Motor neuron (in vitro differentiated cells): ENCODE measurements at places on chromosomes 13 and 19.

DNA sequence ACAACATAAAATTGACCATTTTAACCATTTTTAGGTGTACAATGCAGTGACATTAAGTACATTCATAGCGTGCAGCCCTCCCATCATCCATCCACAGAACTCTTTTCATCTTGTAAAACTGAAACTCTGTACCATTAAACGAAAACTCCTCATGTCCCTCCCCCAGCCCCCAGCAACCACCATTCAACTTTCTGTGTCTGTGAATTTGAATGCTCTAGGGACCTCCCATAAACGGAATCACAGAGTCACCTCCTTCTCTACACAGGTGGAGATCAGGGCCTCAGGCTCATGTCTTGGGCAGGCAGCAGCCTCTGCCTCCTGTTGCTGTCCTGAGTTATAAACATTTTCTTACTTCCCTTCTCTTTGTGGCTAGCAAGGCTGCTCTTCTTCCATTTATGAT lies 7.3 kb upstream of the CCNE1 start:
- no peak for ATAC-seq

DNA sequence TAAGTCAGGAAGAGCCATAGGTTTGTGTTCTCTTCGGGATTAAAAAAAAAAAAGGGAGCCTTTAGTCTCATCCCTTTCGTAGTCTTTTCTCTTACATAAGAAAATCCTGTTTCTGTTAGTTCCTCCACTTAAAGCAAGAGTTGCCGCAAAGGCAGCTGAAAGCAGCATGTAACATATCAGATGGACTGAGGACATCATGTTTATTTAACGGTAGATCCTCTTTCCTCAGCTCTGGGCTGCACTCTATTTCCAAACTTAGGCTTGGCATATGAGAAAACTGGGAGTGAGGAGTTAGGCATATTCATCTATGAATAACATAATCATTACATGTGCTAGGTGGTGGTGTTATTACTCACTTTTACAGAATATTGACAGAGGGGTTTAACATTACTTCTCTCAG lies 391.2 kb downstream of the KLF12 start:
- no peak for ATAC-seq

GRCh38 chr19:12913851-12914690 lies 5.0 kb downstream of the SYCE2 start:
- ATAC-seq = no peak

GRCh38 chr13:49494645-49495044 lies 1.1 kb upstream of the PHF11 start:
- ATAC-seq = no peak

DNA sequence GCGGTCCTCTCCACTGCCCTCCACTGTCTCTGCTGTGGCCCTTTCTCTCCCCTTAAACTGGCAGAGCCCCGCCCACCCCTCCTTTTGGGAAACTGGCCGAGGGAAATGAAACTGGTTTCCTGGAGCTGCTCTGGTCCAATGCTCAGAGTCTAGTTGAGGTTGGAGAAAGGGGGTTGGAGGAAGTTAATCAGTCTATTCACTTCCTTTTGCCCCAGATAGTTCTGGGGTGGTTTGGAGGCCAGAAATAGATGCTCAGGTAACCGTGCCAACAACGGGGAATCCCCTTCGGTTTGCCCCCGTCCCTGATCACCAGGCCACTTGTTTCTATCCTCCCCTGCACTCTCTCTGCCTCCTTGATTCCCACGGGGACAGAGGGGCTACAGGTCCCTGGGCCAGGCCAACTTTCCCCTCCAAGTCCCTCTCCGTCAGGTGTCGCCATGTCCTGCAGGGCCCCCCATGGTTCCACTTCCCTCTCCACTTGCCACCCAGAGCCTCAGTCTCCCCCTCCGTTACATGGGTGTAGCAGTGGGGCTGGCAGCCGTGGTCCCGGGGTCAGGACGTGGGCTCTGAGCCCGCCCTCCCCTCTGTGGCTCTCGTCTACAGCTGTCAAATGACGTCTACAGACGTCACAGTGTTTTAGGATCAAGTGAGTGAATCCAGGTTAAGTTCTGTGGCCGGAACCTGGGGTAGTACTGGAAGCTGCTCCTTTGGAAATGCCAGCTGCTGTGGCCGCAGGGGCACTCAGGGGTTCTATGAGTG lies at the start of gene IL4I1:
TSS of gene IL4I1 (minus strand) at position 25 of the 759 bp plus-strand sequence. CDS start 727 bp downstream, outside the sequence.
- ATAC-seq = peak; percentile 1

DNA sequence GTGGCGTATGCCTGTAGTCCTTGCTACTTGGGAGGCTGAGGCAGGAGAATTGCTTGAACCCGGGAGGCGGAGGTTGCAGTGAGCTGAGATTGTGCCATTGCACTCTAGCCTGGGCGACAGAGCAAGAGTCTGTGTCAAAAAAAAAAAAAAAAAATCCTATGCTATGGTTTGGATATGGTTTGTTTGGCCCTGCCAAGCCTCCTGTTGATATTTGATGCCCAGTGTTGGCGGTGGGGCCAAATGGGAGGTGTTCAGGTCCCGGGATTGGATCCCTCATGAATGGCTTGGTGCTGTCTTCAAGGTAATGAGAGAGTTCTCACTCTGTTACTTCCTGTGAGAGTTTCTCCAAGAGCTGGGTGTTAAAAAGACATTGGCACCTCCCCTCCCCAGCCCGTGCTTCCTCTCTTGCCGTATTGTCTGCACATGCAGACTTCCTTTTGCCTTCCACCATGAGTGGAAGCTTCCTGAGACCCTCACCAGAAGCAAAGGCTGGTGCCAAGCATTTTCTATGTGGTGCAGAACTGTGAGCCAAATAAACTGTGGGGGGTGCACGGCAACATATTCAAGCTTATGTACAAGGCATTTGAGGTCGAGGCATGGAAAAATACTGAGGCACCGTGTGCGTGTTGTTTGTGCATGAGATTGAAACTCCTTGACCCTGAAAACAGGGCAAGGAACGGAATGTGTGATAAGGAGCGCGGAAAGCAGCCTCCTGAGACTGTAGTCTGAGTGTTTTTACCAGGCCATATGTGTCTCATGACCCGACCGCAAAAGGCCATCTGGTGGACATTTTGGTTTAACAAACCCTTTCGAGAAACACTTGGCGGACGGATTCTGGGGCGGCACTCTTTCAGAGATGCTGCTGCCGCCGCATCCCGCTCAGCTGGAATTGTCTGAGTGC lies 7.3 kb downstream of the SIGLEC9 start:
- peak; percentile 76 for ATAC-seq

DNA sequence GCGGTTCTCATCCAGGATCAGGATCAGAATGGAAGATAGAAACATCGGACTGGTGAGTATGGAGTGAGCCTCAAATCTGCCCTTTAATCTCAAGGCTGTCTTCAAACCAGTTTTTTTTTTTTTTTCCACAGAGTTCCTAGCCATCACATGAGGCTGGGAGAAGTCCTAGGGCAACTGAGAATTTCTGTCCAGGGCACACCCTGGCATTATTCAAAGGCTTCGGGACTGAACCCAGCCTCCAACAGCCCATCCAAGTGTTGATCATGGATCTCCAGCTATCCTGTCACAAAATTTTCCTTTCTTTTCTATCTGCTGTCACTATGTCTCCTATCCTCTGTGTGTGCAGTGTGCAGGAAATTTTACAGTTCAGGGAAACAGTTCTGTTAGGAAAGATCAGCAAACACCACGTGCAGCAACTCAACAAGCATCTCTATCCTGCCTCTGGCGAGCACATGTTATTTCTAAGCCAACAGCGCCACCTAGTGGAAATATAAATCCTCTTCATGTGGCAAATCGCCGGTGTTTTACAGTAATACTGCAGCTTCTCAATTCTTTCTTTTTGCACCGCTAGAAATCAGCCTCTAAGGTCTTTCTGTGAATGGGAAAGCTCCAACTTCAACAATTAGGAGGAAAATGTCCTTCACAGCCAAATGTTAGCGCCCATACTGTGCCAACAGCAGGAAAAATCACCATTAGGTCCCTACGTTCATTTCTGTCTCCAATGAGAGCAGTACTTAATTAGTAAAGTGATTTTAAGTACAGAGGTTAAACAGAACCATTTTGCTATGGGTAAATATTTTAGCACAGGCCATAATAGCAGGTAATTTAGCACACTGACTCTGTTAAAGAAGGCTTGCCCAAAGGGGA lies 21.4 kb upstream of the ZNF181 start:
- ATAC-seq = peak; percentile 95

GRCh38 chr13:52003541-52003940 lies 7.7 kb downstream of the ATP7B start:
- ATAC-seq = no peak

- no peak for ATAC-seq
Measured at GRCh38 chr13:20130652-20131051, 30.2 kb downstream of the GJA3 start.

GRCh38 chr19:58328999-58329398 lies 2.2 kb downstream of the ZSCAN22 start:
- ATAC-seq = no peak

DNA sequence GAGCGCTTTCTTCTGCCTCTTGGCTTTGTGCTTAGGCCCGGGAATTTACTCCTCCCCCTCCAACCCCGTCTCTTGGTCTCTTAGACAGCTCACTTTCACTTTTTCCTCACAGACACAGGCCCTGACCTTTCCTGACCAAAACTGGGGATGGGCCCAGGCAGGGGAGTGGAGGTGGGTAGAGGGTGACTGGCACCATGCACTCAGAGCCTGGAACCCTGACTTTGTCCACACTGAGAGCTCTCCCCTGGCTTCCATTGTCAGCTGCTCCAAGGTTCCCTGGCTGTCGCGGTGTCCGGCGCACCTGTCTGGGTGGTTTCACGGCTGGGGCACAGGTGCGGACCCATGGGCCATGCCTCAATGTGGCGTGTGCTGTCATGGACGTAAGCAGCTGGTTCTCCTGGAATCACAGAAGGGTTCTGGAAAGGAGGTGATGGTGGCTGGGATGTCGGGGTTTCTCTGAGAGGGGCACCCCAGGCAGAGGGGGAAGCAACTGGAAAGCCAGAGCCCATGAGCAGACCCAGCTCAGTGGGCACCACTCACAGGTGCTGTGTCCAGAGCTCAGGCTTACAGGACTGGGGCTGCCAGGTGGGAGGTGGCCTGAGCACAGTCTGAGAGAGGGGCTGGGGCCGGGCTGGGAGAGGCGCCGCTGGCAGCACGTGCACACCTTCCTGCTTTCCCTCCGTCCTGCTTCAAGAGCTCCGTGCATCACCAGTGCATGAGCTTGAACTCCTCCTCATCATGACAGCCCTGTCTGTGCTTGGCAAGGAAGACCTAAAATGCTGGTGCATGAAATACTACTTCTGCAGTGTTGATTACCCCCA lies 28.0 kb upstream of the C1QTNF9 start:
- ATAC-seq = no peak

GRCh38 chr13:48192411-48192935 lies 40.5 kb upstream of the ITM2B start:
- ATAC-seq = no peak

- no peak for ATAC-seq
Measured at GRCh38 chr19:16470541-16470910, 1.2 kb downstream of the EPS15L1 start.

DNA sequence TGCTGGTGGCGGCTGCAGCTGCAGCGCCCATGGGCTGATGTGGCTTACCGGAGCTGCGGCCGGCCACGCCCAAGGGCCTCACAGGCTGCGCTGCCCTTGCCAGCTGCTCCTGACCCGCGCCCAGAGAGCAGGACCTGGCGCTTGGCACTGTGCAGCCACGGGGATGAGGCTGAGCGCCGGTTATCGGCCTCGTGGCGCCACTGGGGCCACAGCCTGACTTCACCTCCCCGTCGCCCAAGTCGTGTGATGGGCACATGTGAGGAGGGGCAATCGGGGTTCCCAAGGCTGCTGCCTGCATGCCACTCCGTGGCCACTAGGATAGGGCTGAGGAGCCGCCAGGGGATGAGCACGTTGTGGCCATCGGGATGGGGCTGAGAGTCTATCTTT lies 77.2 kb upstream of the PABPC3 start:
- no peak for ATAC-seq

DNA sequence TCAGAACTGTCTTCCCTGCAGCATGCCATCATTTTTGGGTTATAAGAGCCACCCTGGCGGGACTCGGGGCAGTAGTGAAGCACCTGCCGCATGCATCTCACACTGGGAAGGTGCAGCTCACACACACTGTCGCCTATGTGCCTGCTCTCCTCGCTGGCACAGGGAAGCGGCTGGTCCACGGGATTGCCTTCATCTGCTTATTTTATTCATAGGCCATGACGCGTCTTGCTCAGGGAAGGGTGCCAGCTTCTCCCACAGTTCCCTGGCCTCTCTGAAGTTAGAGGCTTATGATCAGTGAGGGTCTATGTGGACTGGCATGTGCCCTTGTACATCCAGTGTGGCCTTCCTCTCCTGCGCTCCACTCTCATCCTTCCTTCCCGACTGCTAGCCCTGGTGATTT lies 150.0 kb downstream of the KLF12 start:
- ATAC-seq = no peak

- peak; percentile 30 for ATAC-seq
Measured at GRCh38 chr19:31271306-31271911, 77.8 kb downstream of the TSHZ3 start.

DNA sequence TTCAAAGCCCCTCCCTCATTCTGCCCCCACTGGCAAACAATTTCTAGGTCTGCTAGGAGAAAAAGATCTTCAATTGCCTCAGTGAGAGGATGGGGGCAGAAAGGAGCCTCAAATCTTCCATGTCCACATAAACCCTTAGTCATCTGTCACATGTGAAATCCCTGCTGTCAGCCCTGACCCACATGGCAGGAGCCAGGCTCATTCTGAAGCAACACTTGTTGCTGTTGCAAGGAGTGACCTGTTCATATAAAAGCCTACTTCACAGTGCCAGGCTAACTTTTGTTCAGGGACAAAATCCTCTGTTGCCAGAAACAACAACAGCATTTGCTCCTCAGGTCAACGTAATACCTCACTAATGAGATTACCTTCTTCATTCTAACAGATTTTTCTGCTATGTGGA lies 70.5 kb downstream of the IRS2 start:
- ATAC-seq = peak; percentile 76

- ATAC-seq = no peak
Measured at GRCh38 chr19:17394891-17395415, 957 bp upstream of the CCDC194 start.

DNA sequence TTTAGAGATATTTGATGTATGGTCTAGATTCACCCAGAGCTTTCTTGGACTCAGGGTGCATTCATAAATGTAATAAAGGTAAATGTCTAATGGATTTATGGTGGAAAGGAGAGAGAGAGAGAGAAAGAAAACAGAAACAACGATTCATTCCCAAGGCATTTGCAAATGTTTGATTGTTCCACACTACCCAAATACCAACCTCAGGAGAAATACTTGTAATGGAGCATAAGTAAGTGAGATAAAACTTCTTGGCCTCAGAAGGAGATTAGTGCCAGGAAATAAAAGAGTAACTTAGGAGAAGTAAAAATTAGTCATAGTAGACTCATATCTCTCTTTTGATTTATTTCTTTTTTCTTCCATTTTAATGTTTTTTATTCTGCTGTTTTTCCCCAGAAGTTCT lies 40.6 kb upstream of the DGKH start:
- ATAC-seq = no peak

DNA sequence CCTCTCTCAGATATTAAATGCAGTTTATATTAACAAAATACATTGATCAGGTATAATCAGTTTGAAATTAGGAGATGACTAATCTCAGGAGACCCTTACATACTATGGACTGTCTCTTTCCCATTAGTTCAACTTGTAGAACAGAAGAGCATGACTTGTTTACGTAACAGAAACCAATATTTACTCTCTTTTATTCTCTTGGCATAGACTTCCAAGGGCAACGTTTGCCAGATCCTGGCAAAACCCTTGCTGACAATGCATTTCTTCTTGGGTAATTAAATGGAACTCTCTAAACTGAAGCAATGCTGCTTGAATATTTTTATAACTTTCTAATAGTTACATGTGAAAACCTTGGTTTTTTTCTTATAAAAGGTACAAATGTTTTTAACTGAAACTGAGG lies 68.3 kb upstream of the MYO16 start:
- no peak for ATAC-seq

GRCh38 chr19:31092274-31092673 lies 257.0 kb downstream of the TSHZ3 start:
- no peak for ATAC-seq

- ATAC-seq = no peak
Measured at GRCh38 chr13:101654883-101655282, 202.4 kb downstream of the ITGBL1 start.
